A549 (cell line): ENCODE measurements at places on chromosomes 3 and 15.
A peak's percentile ranks its signal among the peaks of the same experiment; 100 is the strongest.

DNA sequence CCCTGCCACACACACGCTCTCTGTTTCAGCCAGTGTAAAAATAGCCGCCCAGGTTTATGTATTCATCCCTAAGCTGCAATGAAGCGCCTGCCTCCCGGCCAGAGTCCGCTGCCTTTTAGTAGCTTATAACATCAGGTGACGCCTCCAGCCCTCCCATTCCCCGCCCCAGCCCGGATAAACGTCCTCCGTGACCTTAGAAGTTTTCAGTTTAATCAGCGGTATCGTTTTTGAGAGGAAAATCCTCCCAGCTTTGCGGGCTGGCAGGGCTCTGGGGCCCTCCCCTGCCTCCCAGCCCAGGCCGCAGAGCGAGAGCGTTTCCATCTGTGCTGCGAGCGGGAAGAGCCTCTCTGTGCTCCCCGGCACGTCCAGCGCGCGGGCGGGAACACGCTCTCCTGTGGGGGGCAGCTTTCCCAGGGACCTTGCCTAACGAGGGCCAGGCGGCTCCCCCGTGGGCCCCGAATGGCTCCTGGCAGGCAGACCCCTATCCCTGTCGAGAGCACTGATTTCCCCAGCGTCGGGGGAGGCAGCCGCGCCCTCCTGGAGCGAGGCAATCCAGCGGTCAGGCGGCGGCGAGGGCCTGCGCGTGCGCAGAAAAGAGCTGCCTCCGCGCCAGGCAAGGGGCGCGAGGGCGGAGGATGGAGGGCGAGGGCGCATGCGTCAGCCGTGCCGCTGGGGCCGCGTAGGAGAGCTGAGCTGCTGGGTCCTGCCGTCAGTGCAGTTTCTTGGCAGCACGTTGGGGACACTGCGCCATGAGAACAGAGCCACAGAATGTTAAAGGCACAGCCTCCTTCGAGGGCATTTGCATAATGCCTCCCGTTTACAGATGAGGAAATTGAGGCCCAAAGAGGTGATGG lies 71.1 kb downstream of the CCNL1 start:
- peak; percentile 93 for DNase-seq

DNA sequence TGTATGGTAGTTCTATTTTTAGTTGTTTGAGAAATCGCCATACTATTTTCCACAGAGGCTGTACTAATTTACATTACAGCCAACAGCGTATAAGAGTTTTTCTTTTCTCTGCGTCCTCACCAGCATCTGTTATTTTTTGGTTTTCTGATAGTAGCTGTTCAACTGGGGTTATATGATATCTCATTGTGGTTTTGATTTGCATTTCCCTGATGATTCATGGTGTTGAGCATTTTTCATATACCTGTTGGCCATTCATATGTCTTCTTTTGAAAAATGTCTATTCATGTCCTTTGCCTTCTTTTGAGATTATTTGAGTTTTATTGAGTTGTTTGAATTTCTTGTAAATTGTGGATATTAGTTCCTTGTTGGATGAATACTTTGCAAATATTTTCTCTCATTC lies 114.6 kb downstream of the LRRK1 start:
- DNase-seq: no peak

DNA sequence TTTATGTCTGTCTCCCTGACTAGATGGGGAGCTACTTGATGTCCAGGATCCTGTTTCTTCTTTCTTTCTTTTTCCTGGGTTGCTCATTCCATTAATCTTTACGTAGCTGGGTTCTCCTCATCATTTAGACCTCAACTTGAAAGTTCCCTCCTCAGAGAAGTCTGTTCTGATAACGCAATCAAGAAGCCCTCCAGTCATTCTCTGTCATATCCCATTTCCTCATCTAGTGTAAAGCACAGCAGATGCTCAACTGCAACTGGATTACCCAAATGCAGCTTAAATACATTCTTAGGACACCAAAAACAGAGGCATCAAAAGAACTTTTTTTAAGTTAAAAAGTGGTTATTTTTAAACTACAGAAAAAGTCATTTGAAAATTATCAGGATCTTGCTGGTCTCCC lies 51.7 kb upstream of the ST3GAL6 start:
- DNase-seq: no peak

DNA sequence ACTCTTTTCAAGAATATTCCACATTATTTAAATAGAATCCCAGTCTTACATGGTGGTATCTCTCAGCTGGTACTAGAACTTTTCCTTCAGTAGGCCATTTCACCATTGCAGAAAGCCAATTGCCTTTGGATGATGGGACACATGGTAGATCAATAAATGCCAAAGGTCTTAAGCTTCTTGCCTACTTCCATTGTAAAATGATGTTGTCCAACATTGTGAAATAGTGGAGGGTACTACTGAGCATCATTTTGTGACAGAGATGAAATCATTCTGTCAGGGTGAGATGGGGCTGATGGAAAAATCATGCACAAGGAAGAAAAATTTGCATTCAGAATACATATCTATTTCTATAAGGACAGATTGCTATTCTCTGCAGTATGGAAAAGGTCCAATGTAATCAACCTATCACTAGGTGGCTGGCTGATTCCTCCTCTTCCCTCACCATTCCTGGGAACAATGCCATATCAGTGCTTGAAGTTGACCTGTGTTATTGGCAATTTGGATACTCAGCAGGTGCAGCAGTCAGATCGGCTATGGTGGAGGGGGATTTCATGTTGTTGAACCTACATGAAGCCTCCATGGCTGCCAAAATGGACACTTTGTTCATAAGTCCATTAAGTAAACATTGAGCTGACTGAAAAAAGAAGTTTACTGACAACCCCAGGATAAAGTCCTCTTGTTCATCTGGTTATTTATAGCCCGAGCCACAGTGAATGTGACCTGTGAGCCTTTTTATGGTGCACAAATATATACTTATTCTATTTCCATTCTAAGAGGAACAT lies 596.9 kb upstream of the ARPP21 start:
- no peak for DNase-seq

GRCh38 chr15:29066838-29067237 lies 181.1 kb downstream of the APBA2 start:
- DNase-seq: no peak

GRCh38 chr15:101458158-101458900 lies 31.2 kb downstream of the PCSK6 start:
- no peak for DNase-seq

GRCh38 chr15:90419206-90419605 lies 31.2 kb downstream of the IQGAP1 start:
- no peak for DNase-seq

GRCh38 chr3:150765949-150766720 lies 3.2 kb upstream of the SIAH2 start:
- no peak for DNase-seq

GRCh38 chr3:25889525-25889917 lies 99.6 kb downstream of the OXSM start:
- no peak for DNase-seq

DNA sequence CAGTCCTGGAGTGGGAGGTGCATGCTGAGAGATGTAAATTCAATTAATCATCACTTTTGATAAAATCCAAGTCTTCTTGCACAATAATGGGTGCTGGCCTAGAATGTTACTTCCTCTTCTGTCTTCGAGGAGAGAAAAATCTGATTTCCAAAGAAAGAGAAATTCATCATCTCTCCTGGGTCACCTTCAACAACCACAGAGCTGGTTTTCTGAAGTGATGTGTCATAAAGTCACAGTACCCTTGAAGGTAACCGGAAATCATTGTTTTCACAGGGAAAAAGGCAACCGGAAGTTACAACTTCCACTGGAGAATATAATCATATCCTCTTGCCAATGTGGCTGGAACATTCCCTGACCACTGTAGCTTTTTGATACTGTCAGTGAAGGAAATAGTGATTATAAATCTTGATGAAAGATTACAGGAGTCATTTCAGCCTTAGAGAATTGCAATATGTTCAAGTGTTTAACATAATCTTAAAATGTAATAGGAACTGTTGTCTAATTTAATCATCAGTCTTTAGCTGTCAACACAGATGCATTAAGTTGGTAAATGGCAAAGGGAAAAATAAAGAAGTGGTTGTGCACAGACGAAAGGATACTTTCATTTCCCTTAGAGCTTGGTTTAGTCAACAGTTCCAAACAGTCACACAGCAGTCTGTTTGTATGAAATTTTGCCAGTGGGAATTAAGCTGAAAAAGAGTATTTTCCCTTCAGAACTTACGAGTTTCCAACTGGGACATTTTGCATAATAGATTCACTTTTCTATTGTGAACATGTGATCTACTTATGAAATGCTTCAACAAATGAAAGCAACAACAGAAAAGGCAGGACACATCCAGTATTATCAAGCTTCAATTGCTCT lies 106.5 kb upstream of the SLC4A7 start:
- DNase-seq: no peak

DNA sequence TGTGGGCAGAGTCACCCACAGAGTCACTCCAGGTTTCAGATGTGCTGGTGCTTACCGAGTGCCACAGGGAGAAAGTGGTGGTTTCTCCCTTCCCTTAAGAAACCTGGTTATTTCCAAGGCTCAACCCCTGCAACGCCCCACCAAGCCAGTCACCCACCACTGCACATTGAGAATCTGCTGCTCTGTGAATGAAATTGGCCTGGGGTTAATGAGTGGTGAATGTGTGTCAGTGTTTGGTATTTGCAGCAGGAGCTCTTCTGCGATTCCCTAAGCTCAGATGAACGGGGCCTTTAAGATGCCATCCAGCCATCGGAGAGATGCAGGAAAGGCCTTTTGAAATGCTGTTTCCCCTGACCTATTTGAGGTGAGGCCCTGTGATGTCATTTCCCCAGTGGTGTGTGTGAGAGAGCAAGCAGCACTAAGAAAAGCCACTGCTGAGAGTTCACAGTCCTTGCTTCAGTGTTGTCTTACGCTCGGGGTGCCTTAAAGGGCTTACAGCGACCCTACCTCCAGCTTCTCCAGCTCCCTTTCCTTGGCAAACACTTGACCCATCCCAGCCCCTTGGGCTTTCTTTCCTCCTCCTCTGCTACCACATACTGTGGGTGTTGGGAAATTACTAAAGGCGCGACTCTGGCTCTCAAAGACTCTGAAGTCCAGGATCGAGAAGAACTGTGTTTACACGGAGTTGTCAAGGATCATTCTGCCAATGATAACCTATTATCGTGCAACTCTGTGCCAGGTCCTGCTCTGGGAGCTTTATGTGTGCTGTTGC lies 68.9 kb downstream of the SMAD3 start:
- DNase-seq: peak; percentile 90

- DNase-seq: peak; percentile 56
These were observed 596 bp upstream of the LIMD1 start for GRCh38 chr3:45593708-45594601.

DNA sequence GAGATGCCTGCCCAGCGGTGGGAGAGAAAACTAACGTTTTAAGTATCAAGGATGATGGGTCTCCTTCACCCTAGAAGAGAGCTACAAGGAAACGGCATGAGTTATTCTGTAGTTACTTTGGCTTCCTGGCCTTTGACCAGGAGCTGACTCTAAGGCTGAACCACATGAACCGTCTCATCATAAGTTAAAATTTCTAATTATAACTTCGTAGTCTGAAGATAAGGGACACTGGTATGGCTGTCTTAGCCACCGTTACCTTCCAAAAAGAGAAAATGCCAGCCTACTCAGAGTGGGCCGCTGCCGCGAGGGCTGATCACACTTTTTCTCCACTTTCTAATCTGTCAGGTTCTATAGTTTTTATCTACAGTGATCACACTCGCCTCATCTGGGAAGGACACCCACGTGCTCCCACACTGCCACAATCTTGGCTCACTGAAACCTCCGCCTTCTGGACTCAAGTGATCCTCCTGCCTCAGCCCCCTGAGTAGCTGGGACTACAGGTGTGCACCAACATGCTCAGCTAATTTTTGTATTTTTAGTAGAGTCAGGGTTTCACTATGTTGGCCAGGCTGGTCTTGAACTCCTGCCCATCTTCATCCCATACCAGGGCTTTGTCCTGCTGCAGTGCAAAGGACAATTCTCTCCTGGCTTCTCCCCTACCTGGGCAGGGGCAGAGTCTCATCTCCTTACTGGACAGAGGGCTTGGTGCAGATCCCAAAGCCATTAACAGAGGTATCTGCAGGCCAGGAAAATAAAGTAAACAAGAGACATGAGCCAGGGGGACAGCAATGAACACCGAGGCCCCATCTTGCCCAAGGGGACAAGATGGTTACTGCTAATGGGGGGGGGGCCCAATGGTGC lies 73.4 kb downstream of the RFTN1 start:
- DNase-seq: no peak
